B cell (primary cell): ENCODE measurements at places on chromosomes 3 and 15. TPM values are rescaled to one million over a fixed set of nuclear protein-coding genes. Genes with fewer than 3 reads are reported as not detected.

NR2F2 gene
- total RNA-seq, result not detected in 2 replicates

GRCh38 chr3:100992231-100993012, 799 bp downstream of the ABI3BP start:
- no peak for DNase-seq

DNA sequence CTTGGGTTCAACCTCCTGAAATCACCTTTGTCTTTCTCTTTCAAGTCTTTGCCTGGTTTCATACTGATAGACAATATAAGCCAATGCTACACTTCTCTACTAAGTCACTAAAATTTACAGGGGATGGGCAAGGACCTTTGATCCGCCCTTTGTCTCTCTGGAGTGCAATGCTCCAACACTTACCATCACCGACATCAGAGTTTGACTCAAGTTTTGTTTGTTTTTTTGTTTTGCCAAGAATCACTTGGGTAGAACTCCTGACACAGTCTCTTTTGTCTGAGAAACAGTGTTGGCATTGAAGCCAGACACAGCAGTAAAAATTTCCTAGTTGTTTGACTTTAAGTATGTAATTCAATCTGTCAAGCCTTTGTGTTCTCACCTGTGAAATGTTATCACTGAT, 29.3 kb downstream of the NFKBIZ start:
- DNase-seq, result no peak

GRCh38 chr3:123202451-123202850, 708 bp downstream of the SEC22A start:
- no peak for DNase-seq

DNA sequence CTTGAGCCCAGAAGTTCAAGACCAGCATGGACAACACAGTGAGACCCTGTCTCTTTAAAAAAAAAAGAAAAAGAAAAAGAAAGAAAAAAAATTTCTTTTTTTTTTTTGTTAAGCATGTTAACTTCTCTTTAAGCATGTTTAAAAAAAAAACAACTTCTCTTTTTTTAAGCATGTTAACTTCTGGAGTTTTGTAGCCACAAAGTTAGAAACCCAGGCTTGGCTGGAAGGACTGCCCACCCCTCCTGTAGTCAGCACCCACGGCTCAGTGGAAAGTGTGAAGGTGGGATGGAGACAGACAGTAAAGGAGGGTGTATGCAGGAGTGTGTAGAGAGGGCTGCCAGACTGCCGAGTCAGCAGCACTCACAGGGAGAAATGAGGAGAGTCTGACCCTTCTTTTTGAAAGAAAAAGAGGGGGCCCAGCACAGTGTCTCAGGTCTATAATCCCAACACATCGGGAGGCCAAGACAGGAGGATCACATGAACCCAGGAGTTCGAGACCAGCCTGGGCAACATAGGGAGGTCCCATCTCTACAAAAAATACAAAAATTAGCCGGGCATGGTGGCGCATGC, 33.2 kb downstream of the GOLGA8S start:
- no peak for DNase-seq

PHLDB2 gene
- 5.9 and 6.3 TPM in 2 replicates for total RNA-seq

GRAMD2A gene
- not detected in 2 replicates for total RNA-seq

GRCh38 chr3:194249323-194250097, 101.6 kb downstream of the CPN2 start:
- no peak for DNase-seq

GRCh38 chr3:101170806-101171558, 149.4 kb downstream of the IMPG2 start:
- DNase-seq, result no peak

PLA2G4D gene
- total RNA-seq, result not detected in 2 replicates

CTDSPL gene
- not detected in 2 replicates for total RNA-seq

DNA sequence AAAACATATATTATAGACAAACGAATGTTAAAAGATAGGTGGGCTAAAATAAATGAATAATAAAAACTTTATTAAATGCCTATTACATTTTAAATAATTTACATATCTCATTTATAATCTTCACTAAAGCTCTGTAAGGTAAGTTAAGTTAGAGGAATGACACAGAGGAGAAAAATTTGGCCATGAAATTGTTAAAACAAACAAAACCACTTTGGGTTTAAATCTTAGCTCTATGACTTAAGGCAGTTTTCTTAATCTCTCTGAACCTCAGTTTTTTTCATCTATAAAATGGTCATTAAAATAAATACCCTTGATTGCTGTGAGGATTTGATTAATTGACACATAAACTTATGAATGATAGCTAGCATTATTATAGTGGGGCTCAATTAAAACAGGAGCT, 404.8 kb upstream of the ATP11B start:
- DNase-seq, result no peak

CACNA2D3 gene
- total RNA-seq, result 0.15 TPM in 1 of 2 replicates, not detected in the other

LRRIQ4 gene
- 0.53 and 0.71 TPM in 2 replicates for total RNA-seq

GRCh38 chr15:87604857-87605446, 651.6 kb downstream of the NTRK3 start:
- no peak for DNase-seq

DNA sequence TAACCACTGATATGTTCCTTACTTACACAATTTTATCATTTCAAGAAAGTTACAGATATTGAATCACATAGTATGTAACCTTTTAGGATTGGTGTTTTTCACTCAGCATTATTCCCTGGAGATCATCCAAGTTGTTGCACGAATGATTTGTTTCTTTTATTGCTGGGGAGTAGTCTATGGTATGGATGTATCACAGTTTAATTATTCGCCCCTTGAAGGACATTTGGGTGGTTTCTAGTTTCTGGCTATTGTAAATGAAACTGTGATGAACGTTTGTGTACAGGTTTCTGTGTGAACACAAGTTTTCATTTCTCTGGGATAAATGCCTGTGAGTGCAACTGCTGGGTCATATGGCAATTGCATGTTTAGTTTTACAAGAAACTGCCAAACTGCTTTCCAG, 68.8 kb downstream of the NMNAT3 start:
- no peak for DNase-seq
